ENCODE measurements at places on chromosomes 4 and X.

DNA sequence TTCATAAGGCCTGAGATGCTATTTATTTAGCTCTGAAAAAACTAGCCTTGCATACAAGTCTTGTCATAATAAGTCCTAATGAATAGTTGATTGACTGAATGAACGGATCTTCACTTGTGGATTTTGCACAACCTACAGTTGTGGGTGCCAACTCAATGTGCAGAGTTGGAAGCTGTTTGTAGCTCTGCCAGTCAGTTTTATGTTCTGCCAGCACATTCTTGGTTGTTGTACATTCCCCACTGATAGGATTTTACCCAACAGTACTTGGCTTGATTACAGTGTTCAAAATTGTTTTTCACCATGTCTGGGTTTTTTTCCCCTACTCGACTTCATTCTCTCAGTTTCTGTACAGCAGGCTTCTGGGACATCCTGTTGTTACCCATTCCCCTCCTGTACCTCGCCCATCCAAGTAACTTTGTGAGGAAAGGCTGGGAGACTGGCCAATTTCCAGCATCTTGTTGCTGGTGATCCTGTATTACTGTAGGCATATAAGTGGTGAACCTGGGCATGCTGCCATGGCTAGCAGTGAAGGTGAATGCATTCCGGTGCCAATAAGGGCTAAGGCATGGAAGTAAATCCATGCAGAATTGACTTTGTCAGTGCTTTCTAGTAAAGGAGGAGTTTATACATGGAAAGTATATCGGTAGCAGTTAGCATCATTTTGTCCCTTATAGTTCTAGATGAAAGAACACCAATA, 22.8 kb downstream of the IL1RAPL1 start:
- DNase-seq: no peak

GRCh38 chr4:103422467-103423219, 224.5 kb upstream of the CENPE start:
- no peak for DNase-seq

DNA sequence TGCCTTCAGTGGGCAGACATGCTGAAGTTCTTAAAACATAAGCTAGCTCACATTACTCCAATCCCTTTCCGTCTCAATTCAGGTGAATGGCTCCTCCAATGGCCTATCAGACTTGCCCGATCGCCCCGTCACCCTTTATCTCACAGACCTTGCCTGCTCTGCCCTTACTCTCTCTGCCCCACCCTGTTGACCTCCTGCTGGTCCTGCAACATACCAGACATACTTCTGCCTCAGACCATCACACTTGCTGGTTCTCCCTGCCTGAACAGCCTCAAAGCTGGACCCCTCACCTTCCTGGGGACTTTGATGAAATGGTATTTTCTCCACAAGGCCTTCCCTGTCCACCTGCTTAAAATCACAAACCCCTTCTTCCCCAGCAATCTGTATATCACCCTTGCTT, 340.1 kb upstream of the NR3C2 start:
- DNase-seq: no peak

- no peak for DNase-seq
These were observed 645.7 kb downstream of the TLL1 start for GRCh38 chr4:166518776-166519175.

DNA sequence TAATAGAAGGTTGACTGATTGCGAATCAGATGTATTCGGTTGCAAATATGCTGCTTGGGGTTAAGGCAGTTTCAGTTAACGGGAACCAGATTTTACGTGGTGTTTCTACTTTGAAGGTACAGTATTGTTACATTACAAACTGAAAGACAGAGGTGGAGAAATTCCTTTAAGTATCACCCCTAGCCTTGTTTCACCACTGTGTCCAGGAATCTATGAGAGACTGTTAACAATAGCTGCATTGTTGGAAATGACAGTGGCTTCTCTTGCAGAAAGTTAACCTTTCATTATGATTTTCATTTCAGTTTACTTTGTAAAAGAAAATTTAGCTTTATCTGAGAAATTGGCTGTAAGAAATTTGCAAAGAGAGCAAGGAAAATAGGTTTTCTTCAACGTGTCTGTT, 2.6 kb downstream of the CDKL5 start:
- DNase-seq: no peak

GRCh38 chr4:7023486-7023885, 19.7 kb upstream of the TADA2B start:
- DNase-seq: no peak

- no peak for DNase-seq
These were observed 273.3 kb upstream of the FAT4 start for GRCh38 chr4:125041372-125041930.

DNA sequence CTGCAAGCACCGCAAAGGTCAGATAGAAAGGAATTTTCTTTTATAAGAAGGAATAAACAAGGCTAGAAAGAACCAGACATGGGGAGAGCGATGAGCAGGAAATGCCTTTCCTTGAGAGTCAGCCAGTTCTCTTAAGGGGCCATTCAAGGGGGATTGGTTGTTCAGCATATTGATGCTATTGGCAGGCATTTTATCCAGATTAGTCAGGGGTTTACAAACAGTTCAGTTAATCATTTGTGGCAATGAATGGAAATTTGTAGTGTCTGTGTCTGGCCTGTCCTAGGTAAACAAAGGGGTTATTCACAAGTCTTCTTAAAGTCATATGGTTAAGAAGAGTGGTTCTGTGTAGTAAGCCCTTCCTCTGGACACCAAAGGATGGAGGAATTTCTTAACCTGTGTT, 184.7 kb upstream of the FRMPD4 start:
- no peak for DNase-seq

DNA sequence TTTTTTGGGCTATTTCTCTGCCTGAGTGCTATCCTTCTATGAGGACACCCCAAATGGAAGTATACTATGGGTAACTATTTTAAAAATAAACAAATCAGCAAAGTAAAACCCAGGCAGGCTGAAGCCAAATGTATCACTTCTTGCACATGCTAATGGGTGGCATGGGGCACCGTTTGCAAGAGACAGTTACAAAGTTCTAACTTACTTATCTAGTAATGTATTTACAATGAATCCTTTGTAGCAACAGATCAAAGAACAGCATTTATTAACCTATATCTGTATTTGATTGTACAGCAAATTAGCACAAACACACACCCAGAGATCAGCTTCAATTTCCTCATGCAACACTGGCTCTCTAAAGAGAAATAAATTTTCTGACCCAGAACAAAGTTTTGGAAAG, 225.5 kb downstream of the ZNF674 start:
- DNase-seq: no peak

DNA sequence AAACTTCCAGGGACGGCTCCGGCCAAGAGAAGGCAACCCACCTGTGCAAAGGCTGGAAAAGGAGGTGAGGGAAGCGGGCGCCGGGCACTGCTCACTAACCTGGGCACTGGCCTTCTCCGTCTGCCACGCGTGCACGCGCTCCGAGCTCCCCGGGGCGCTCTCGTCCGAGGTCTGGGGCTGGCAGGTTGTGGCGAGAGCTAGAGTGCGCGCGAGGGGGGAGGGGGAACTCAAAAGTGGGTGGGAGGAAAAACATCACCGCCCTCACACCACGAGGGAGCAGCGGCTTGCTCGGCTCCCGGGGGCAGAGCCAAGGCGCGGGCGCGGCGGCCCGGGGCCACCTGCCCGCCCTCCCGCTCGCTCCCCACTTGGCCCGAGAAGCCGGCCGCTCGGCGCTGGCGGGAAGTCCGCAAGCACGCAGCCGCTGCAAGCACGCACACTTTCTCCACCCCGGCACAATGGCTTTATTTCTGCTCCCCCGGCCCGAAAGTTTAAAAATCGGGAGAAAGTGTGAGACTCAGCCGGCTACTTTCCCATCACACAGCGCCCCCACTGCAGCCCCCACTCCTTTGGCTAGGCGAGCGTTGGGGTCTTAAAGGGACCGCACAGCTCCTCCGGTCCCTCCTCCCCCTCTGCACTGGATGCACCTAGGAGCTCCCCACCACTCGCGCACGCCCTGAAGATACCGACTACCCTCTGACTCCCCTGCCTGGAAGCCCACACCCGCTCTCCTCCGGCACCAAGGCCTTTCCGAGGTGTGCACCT, at the start of gene CHRDL1:
Gene CHRDL1 (minus strand): TSS at position 173 of the 762 bp plus-strand sequence. CDS start 3,636 bp downstream, outside the sequence.
- DNase-seq: no peak

DNA sequence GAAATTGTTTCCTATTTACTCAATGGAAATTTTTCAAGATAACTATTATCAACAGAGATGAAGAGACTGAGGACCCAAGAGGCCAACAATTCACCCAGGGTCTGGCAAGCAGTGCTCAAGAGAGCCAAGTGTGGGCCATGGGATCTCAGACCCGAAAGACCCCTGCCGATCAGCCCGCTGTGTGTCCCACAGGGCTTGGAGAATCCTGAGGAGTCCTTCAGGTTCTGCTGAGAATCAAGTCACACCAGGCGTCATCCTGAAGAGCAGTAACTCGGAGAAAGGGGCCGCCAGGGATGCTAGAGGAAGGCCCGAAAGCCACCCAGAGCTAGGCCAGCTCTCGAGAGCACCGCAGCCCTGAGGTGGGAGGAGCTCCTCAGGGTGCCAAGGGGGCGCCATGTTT, 48.7 kb downstream of the FGFRL1 start:
- DNase-seq: no peak

DNA sequence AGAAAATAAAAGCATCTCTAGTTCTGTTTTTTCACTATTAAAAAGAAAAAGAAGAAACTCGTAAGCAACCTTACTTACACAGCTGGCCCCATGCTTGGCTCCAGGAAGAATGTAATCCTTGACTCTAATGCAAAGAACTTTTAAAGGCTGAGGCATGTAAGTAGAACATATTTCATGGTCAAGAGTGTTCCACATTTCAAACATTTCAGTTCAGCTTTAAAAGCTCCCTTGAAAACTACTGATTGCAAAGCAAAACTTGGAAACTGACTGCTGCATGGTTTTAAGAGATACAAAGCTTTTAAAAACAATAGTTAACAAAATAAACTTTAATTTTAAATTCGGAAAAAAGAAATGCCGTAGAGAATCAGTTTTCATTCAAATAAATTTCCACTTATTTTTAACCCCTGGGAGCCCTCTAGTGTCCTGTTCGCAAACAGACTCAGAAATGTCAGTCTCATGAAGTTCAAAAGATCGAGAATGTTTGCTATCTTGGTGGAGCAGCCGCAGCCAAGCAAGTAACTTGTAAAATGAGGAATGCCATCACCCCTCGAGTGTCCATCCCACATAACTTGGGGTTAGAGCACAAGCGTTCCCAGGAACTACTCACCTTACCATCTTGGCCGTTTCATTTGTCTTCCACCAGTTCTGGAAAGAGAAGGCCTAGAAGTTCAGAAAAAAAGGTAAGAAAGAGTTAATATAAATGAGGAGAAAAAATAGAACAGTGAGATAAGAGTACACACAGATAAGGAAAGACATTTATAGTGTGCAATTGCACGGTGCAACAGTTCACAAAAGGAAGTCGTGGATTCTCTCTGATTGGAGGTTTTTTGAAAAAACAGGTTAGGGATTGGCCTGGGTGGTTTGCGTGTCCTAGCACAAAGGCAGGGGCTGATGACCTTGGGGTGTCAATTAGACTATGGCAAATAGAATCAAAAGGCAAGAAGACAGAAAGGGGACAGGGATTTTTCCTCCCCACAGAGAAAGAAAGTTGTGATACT, at the start of gene GASK1B:
Gene GASK1B (minus strand): TSS at position 765 of the 998 bp plus-strand sequence. CDS start 1,650 bp downstream, outside the sequence.
- DNase-seq: no peak

DNA sequence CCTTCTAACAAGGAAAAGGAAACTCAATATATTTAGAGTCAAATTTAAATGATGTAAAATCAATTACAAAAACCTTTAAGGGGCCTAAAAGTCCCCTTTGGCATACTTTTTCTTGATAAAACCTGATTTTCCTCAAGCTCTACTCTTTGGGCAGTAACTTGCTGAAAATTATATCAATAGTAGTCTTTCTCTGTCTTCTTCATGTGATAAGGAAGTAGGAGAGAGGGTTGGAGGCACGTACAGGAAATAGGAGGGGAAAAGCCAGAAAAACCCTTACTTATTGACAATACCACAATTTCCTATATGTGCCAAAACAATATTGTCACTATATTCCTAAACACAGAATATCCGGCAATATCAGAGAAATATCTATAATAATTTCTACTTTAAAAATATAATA, 9.6 kb downstream of the RHOH start:
- peak; percentile 60 for DNase-seq

DNA sequence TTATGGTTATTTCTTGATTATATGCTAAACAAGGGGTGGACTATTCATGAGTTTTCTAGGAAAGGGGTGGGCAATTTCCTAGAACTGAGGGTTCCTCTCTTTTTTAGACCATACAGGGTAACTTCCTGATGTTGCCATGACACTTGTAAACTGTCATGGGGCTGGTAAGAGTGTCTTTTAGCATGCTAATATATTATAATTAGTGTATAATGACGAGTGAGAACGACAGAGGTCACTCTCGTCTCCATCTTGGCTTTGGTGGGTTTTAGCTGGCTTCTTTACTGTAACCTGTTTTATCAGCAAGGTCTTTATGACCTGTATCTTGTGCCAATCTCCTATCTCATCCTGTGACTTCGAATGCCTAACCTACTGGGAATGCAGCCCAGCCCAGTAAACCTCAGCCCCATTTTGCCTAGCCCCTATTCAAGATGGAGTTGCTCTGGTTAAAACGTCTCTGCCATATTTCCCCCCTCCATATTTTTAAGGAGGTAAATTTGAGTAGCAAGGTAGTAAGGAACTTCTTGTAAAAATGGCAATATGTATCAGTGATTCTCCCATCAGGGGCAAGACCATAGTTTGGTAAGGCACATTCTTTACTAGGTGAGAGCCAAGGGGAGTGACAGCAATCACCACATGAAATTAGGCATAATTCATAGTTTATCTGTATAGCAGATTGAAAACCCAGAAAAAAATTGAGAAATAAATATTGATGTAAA, 2.6 kb downstream of the CXCL2 start:
- no peak for DNase-seq

GRCh38 chr4:158588285-158588684, 66.6 kb downstream of the RXFP1 start:
- no peak for DNase-seq

- no peak for DNase-seq
These were observed 57.7 kb upstream of the EFHC2 start for GRCh38 chrX:44401151-44401550.

DNA sequence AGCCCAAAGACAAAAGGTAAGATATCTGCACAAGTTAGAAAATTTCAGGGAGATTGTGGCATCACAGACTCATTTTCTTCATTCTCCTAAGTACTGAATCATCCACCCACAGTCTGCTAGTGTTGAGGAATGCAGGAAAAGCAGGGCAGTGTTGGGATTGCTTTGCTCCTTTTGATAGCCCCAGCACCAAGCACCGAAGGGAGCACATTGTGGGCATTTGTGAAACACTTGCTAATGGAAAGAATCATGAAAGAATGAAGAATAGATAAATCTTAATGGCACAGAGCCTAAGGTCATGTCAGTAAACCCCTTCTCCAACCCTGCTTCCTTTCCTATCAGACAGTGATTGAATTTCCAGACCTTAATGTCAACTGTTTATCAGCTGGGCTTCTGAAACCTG, 103.1 kb upstream of the GPRIN3 start:
- DNase-seq: no peak

GRCh38 chr4:60134099-60134498, 1066.0 kb upstream of the ADGRL3 start:
- DNase-seq: no peak

- DNase-seq: no peak
These were observed 271.2 kb downstream of the NLGN4X start for GRCh38 chrX:5957506-5957905.

Measured in CD4-positive, alpha-beta T cell treated with Interleukin-10 for 1 hour (primary cell).